ENCODE measurements at places on chromosomes 4 and X.

DNA sequence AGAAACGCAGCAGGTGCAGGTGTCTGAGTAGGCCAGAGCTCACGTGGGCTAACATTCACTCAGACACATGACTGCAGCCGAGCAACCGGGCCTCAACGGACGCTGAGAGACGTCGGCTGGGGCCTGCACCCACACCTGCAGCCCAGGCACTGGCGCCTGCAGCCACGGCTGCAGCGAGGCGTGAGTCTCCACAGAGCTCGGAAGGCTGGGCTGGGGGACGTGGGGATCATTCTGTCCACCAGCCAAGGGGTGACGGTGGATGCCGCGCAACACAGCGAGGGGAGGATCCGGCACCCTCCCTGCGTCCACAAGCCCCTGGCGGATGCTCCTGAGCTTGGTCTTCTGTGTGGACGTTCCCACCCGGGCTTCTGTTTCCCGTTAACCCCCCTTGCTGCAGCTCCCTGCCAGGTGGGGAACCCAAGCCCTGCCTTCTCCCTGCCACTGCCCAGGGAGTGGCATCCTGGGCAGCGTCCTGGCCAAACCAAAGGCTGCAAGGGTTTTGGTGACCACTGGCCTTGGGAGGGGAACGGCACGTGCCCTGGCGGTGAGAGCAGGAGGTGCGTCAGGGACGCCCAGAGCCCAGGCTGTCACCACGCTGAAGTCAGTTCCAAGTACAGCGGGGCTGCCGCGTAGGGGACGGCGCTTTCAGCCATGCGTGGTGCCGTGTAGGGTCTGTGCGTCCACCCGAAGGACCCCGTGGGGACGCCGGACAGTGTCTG, 16.3 kb downstream of the PPP2R3B start:
- DNase-seq, result no peak

- DNase-seq, result no peak
Measured at GRCh38 chr4:138494931-138495330, 252.8 kb upstream of the SLC7A11 start.

DNA sequence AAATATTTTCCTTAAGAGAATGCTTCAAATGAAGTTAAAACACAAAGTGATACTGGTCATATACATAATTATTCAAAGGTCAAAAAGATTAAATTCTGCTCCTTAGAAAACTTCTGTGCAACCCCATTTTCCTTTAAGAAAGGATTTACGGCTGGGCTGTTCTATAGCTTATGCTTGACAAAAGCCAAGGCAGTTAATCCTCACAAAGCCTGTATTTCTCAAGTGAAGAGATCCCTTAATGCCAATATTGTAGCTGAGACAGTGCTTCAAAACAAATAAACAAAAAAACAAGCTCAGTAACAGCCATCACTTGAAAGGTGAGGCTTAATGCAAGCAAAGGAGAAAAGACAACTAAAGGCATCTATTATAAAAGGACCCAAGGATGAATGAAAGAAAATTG, 42.5 kb downstream of the BTC start:
- no peak for DNase-seq

DNA sequence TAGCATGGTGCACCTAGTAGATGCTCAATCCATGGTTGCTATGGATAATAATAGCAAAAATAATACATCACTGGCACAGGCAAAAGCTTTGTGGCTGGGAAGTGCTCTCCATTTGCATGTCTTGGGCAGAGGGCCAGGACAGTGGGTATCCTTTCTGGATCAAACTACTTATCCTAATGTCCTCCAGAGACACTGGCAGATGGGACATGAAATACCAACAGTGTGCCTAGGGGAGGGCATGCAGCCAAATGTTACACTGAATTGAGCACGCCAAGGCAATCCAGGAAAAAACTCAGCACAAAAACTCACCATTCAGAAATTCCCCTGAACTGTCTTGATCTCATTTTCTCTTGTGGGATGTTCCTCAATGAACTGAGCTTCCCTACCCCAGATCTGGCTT, 98.6 kb upstream of the SCML1 start:
- DNase-seq, result no peak

GRCh38 chr4:150082241-150082640, 4.0 kb downstream of the DCLK2 start:
- no peak for DNase-seq

GRCh38 chrX:42491137-42491907, 286.6 kb downstream of the PPP1R2C start:
- no peak for DNase-seq

GRCh38 chr4:103497692-103498091, 222.1 kb downstream of the TACR3 start:
- DNase-seq, result no peak
